ENCODE measurements at places on chromosomes 12 and 14.

GRCh38 chr12:2117541-2117940, 64.8 kb downstream of the CACNA1C start:
- DNase-seq = no peak

GRCh38 chr12:3988519-3989217, 115.5 kb upstream of the PARP11 start:
- no peak for DNase-seq

DNA sequence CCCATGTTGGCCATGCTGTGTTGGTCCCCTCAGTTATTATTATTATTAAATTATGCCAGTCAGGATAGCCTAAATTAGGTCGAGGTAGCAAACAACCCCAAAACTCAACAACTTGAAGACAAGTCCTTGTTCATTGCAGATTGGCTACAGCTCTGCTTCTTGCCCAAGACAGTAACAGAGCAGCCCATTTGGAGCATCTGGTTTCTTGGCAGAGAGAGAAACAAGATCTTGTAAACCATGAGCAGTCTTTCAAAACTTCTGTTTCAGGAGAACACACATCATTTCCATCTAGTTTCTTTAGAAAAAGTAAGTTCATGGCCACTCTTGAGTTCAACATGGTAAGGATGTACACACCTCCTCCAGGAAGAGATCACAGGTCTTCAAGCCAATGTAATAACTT, 52.3 kb downstream of the E2F7 start:
- DNase-seq = no peak

- DNase-seq = no peak
These were observed 1.0 kb upstream of the PLEKHA5 start for GRCh38 chr12:19128485-19128884.

DNA sequence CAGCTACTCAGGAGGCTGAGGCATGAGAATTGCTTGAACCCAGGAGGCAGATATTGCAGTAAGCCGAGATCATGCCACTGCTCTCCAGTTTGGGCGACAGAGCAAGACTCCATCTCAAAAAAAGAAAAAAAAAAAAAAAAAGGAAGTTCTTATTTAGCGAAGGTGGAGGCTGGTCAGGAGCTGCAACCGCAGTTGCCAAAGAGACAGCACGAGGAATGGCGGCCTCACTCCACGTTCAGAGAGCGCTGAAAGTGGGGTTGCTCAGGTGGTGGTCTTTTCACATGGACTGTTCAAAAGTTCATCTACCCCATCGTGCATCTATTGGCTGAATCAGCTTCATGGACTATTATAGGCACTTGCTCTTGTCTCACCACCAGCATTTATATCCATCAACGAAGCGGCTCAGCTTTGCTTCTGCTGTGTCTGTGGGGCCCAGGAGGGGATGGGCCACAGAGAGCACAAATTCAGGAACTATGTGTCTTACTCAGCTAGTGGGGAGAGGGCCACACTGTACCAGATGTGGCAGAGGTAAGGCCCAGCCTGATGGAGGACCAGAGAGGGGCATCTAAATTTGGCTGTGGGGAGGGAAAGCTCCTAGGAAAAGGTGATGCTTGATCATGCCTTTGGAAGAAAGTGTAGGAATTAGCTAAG, 27.3 kb downstream of the SLC25A47 start:
- DNase-seq = no peak

DNA sequence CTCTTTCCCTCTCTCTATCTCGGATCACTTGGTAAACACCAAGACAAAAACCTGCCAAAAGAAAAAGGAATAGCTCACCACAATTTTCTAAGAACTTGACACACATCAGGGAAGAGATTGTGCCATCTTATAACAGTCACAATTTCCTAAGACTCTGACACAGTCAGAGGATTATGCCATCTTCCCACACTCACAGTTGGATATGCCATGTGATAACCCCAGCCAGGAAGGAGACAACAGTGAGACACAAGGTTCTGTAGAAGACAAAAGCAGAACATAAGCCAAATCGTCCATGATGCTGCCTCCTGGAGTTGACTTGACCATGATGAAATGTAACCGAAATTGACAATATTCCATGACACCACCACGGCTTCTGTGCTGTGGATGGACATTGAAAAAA, 2.8 kb upstream of the CLEC9A start:
- no peak for DNase-seq

DNA sequence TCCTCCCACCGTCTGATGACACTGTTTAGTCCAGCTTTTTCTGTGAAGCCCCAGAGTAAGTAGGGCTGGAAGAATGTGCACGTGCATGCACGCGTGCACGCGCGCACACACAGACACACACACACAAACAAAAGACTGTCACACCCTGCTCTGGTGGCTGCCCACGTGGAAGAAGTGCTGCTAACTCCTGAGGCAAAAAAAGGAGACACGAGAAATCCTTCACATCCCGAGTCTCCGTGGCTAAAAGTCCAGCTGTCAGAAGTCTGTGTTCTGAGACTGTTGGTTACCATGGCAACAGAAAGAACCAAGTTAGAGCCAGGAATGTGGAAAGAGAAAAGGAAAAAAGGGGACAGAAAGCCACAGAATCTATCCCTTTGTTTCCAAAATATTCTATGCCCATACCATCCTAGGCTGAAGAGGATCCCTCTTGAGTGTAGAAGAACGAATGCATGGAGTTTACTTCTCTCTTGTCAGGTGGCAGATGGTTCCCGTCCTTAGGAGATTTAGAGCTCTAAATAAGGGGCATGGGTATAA, 1.6 kb upstream of the C12orf71 start:
- peak; percentile 89 for DNase-seq

- no peak for DNase-seq
These were observed 10.9 kb downstream of the CLIP1 start for GRCh38 chr12:122411537-122411936.

- DNase-seq = no peak
These were observed 3.8 kb downstream of the DGKA start for GRCh38 chr12:55934773-55935172.

DNA sequence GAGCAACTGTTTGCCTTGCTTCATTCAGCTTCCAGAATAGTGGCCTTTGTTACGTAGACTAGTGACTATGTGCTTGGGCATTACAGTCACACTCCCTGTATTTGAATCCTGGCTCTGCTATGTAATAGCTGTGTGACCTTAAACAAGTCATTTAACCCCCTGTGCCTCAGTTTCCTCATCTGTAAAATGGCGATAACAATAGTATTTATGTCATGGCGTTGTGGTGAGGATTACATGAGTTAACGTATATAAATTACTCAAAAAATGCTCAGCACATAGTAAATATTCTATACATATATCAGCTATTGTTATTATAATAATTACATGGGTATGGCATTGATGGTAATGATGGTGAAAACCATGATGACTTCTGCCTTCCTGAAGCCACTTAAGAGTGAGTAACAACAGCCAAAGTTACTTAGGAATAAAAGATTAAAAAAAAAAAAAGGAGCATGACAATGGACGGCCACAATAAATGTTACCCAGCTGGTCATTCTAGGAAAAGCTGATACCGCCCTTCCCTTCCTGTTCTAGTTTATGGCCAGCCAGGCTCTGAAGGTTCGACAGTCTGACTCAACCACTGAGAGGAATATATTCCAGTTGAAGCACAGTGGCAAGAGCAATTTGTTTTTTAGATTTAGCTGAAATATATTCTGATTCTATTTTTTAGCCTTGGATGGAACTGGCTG, 9.9 kb upstream of the ADIPOR2 start:
- no peak for DNase-seq

- DNase-seq = no peak
These were observed 54.4 kb downstream of the RIMBP2 start for GRCh38 chr12:130661486-130662255.

DNA sequence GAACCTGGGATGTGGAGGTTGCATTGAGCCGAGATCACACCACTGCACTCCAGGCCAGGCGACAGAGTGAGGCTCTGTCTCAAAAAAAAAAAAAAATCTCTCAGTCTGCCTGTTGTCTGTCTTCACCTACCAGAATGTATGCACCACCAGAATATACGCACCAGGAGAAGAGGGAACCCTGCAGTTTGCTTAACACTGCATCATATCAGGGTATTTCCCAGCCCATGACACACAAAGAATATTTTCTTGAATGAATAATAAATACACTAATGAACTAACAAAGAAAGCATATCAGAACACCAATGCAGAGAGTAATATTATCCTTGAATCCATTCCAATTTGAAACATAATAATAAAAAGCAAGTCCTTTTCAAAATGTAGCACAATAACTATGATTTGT, 44.2 kb upstream of the FOXN3 start:
- no peak for DNase-seq

- no peak for DNase-seq
These were observed 151.9 kb downstream of the GXYLT1 start for GRCh38 chr12:41992692-41993215.

- DNase-seq = peak; percentile 56
These were observed 3.4 kb downstream of the PTHLH start for GRCh38 chr12:27968972-27969623.

DNA sequence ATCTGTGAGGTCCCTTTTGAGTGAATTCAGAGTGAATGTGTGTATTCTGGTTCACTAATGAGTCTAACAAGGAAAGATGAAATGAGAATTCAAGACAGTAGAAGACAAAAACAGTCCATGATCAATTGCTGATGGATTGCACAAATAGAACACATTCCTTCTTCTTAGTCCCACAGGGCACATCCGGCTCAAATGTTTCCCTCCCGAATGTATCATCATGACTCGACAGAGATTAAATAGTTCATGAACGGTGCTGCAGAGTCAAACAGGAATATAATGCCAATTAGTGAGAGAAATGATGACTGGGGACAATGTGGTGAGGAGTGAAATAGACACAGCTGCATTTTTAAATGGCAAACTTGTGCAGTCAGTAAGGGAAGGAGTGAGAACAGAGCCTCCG, 11.5 kb upstream of the SFSWAP start:
- DNase-seq = no peak

DNA sequence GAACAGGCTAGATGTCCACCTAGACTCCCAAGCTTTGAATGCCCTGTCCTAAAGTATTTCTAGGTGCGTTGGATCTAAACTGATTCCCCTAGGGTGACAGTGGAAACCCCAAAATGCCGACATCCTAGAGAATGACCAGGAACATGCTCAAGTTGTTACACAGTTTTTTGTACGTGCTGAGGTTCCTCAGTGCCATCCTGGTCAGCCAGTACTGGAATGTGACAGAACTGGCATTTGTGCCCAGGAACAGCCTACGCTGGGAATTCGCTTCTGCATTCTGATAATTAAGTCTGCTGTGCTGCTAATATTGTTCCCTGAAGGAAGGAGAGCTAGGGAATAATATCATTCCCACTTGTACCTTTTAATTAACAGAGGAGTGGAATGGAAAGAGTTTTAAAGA, 40.3 kb downstream of the BORCS5 start:
- no peak for DNase-seq

DNA sequence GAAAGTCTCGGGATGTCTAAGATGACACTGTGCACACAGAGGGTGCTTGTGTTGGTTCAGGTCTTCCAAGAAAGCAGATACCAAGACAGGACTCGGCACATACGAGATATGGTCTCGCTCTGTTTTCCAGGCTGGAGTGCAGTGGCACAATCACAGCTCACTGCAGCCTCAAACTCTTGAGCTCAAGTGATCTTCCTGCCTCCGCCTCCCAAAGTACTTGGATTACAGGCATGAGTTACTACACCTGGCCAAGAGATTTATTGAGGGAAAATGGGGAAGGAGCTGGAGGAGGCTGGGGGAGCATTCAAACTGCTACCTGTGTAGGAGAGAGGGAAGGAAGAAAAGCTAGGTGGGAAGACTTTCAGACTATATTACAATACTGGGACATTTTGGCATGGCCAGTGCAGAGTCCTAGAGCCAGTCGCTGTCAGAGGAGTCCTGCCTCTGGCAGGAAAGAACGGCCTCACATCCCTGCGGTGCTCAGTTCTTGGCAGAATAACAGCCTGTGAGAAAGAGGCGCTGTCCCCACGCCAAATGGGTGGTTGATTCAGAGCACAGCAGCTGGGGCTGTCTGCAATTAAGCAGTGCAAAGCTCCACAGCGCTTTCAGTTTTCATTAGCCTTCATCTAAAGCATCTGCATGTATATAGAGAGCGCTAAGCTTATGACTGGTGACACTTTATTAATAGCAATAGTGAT, 18.3 kb downstream of the SLC17A8 start:
- no peak for DNase-seq

DNA sequence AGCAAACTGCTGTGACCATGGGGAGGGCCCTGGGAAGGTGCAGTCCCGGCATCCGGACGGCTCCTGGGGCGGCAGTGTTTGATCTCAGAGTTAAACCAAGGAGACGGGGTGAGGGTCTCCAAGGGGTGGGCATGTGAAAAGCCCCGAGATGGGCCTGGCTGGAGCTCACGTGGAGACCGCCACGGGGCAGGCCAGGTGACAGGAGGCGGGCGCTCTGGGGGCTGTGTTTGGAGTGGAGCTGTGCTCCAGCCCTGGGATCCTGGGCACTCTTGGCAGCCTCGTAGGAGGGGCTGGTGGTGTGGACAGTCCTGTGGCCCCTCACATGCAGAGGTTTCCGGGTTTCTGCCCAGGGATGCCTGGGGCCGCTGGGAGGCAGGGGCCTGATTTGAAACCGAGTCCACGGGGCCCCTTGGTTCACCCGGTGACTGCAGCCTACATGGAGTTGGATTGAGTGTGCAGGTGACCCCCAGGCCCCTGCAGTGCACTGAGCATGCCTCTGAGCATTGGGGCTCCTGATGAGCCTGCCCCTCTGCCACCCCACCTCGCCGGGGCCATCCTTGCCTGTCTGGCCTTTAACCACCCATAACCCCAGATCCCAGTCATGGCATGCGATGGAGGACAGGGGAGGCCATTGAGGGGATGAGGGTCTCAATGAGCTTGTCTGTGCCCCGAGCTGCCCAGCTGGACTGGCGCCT, 8.4 kb downstream of the KIF26A start:
- DNase-seq = no peak

- DNase-seq = no peak
These were observed 130.8 kb upstream of the PLEKHG7 start for GRCh38 chr12:92571844-92572543.

GRCh38 chr14:56092763-56093162, 25.4 kb upstream of the PELI2 start:
- DNase-seq = no peak

DNA sequence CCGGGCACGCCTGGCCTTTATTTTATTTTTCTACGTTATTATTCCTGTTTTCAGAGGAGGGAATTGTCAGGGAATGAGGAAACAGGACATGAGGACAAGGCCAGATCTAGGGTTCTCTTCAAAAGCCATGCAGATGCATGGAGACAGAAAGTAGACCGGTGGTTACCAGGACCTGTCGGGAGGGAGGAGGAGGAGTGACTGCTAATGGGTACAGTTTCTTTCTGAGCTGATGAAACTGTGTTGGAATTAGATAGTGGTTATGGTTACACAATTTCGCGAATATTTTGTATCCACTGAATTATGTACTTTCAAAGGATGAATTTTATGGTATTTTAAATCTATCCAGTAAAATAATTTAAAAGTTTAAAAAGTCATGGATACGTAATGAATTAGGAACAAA, 11.3 kb downstream of the ZNF839 start:
- DNase-seq = no peak

GRCh38 chr14:29310210-29310609, 543.6 kb downstream of the FOXG1 start:
- DNase-seq = no peak
